Spleen (tissue), 13 donors: ENCODE measurements at places on chromosomes 7 and 10.

- DNase-seq = no peak
These were observed 217.8 kb upstream of the FRMD4A start for GRCh38 chr10:14548474-14548873.

DNA sequence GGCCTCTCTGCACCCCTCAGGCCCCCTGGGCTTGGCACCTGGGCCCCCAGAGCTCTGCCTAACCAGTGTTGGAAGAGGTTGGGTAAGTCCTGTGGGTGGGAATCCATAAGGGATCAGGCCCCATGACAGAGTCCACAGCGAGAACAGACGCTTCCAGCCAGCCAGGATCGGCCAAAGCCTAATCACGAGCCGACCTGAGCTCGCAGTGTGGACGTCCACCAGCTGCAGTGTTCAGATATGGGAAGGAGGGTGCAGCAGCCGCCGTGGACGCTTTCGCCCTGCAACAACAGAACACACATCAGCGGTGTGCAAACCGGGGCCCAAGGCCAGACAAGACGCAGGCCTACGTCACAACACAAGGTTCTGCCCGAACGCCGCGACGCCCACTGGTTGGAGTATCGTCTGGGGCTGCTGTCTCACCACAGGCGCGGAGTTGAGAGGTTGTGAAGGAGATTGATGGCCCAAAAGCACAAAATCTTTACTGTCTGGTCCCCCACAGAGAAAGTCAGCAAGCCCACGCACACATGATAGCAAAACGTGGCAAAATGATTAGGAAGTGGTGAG lies 102.1 kb downstream of the FOXL3 start:
- peak; percentile 71 for DNase-seq

DNA sequence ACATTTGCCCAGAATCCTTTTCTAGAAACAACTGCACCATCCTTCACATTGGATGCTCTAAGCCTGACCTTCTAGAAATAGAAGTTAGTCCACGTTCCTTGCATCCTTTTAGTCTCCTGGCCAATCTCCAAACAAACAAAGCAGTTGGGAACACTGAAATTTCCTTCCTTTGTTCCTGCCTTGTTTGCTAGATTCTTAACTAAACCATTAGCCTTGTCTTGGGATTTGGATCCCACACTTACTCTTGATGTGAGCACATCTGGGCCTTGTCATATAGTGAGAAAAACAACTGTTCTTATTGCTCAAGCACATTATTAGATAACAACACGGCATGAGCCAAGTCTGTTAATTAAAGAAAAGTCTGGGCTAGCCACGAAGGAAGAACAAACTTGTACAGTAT lies 319.3 kb upstream of the GHITM start:
- no peak for DNase-seq

- DNase-seq = no peak
These were observed 2.0 kb downstream of the GARS1 start for GRCh38 chr7:30596721-30597120.

- DNase-seq = no peak
These were observed 39.7 kb downstream of the SP8 start for GRCh38 chr7:20747001-20747400.

DNA sequence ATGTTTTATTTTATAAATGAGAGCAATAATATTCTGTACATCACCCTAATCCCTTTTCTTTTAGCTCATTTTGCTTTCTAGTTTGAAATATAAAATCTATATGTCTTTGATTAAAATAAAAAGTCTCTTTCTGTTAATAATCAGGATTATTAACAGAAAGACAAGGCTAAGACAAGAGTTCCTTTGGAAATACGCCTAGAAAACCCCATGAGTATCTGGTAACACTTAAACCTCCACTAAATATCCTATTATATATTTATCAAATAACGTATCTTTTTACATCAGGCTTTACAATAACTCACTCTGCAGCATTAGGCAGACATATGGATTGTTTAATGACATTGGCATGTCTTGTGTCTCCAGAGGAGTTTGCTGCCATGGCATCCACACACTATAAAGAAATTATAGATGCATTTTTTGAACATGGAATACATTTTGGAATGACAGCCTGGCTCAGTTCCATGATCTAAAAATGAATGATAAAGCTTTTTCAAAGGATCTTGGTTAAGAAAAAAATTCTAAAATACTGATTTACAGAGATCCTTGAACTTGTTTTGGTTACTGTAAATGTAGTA lies 98.7 kb downstream of the TMEM26 start:
- DNase-seq = no peak

DNA sequence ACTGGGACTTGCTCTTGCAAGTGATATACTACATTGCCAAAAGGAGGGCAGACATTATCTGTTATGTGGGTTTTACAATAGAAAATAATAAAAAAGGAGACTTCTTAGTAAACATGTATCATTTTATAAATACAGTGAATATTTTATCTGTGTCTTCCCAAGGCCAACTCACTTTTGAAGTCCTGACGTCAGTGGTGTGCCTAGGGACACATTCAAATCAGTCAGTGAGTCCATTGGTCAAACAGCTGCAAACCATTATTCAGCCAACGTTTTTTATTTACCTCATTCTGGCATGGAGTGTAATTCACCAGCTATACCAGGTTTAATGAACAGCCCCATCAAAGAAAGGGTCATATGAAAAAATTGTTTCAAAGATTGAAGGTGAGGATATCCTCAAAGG lies 263.7 kb downstream of the IPMK start:
- DNase-seq = no peak

- DNase-seq = no peak
These were observed 152.6 kb upstream of the PRR15 start for GRCh38 chr7:29410996-29411395.

DNA sequence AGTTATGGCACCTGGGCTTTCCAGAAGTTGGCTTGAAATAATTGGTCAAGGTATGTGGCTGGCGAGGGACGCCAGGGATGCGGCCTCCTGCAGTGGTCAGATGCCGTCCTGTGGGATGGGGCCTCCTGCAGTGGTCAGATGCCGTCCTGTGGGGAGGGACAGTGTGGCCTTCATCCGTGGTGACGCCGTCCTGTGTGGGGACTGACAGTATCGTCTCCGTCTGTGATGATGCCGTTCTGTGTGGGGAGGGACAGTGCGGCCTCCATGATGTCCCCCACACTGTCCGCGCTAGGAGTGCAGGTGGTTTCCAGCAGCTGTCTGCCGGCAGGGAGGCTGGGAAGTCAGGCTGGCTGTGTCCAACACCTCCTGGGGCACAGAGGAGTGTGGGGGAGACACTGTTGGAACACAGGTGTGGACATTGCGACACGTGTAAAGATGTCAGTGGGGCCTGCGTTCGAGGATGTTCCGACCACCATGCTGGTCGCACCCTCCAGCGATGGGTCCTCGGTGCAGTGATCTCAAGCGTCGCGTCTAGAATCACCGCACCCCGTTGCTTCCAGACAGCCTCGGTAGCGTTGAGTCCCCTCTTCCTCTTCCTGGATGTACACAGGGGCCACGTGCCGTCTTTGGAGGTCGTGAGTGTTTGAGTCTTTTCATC lies 52.6 kb downstream of the INPP5A start:
- no peak for DNase-seq

GRCh38 chr10:126499744-126500143 lies 111.5 kb upstream of the ADAM12 start:
- no peak for DNase-seq

DNA sequence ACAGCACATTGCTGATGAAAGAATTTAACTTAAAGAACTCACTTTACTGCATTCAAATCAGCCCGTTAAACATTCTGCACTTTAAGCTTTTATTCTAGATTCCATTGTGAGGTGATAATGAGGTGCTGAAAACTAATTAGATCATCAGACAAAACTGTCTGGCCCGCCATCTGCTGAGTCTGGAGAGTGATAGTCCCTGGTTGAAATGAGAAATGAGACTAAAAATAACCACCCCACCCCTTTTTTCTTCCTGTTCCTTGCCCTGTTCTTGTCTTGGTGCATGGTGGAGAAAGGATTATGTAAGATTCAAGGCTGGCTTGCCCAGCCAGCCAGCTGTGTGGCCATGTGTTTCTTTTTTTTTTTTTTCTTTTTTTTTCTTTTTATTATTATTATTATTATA lies 277.0 kb upstream of the COBL start:
- no peak for DNase-seq

- DNase-seq = peak; percentile 75
These were observed at the start of gene HDAC9 for GRCh38 chr7:18495412-18496340. Gene HDAC9, plus strand, starts transcription at chr7:18495749. Its CDS starts 554 bp downstream, at chr7:18496303.

DNA sequence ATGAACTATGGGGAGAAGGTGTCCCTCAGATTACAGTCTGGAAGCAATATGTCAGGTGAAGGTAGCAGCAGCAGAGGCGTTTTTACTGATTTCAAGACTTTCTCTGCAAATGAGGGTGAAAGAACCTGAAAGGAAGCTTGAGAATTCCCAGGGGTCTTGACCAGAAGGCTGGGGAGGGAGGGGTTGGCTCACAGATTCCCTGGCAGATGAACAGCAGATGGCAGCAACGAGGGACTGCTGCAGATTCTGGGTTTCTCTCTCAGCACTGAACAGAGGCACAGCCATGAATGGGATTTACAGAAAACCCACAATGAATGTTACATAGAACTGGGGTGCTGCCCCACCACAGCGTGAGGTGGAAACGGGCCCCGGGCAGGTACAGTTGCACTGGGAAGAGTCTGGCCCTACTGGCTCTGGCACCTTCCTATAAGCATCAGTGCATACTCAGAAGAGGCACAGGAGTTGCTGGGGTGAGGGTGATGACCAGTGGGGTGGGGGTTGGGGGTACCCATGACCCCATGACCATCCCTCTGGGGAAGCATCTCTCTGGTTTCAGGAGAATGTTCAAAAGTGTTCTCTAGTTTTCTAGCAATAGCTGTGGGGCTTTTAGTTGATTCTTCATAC lies 317.8 kb downstream of the SH2D4B start:
- DNase-seq = peak; percentile 60

DNA sequence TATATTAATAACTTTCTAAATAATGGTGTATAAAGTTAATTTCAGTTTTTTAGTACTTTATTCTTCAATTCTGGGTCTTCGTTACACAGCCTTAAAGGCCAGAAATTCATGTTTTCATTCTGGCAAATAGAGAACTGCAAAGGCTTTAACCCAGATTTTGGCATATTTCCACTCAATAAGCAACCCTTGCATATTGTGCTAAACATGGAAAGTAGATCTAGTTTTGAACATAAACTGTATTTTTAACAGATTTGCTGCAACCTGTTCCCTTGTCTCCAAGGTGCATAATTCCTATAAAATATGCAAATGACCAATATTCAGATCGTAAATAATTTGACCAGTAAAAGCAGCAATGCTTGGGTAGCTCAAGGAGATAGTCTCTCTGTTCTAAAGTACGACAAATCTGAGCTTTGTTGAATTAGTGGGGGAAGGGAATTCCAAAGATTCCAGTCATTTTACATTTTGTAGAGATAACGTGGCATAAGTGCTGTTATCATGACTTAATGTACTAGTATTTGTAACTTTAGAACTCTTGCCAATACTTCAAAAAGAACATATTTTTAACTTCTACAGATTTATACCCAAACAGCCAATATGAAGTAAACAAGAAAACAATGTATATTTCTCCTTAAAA lies 46.4 kb upstream of the RSBN1L start:
- DNase-seq = no peak

DNA sequence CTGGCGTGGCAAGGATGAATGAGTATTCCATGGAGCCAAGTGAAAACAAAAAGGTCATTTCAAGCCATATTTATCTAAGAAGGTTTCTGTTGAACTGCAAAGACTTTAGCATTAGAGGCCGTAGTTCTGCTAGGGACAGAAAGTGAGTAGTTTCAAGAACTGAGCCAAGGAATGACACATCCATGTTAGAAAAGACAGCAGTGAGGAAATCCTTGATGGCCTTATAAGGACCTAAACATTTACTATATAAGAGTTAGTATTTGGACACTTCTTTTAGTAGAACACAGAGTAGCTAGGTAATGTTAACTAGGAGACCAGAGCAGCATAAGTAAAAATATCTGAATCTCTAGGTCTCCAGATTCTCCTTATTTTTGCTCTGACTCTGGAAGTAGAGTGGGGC lies 329.8 kb upstream of the SEMA3D start:
- DNase-seq = no peak

DNA sequence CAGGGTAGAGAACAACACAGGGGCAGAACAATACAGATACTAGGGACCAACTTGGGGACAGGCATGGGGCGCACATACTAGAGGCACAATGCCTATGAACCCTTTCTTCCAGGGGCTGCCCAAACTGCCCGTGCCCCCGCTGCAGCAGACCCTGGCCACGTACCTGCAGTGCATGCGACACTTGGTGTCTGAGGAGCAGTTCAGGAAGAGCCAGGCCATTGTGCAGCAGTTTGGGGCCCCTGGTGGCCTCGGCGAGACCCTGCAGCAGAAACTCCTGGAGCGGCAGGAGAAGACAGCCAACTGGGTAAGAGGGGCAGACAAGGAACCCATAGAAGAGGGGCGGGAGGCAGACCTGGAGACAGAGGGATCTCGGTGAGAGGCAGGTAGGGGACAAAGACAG lies 5.8 kb downstream of the CHAT start:
- DNase-seq = peak; percentile 48

DNA sequence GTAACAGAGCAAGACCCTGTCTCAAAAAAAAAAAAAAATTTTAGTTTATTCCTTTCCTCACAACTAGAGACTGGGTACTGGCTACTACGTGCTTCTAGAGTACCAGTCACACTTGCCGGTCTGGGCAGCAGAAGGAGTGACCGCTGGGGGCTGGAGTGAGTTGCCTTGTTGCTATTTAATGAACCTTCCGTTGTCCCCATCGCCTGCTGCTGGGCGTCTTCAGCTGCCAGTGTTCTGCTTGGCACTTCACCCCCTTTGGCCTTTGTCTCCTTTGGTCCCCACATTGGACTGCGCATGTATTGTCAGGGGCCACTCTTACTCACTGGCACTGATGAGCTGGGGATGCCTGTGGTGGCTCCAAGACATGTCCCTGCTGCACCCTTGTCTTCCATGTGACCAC lies 110.6 kb downstream of the CLEC2L start:
- no peak for DNase-seq

DNA sequence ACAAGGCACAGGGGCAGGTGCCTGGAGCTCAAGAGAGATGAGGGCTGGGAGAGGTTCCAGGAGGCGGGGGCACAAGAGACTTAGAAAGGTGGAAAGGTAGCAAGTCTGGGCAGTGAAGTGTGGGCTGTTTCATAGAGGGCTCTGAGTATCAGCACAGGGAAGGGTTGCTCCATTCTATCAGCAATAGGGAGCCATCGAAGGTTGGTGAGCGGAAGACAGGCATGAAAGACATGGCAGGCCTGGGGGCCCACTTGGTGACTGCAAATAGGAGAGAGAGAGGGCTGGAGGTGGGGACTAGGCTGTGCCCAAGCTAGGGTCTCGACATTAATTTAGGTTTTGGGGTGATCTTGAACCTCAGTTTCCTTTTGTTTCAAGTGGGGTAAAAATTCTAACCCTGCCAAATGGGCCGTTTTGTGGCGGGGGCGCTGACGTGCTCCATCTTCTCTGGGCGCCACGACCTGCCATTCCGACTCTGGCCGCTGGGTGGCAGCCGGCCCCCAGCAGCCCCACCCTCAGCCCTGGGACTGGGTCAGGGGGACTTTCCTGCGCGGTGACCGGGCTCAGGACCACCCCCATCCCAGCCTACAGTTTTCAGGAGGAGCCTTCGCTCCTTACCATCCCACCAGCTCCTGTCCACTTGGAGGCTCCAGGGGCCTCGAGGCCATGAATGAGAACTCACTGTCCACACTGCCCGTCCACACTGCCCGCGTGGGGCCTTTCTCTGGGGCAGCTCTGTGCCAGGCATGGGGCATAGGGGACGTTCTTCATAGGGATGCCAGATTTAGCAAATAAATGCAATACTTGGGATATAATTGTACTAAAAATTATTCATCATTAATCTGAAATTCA lies 37.2 kb upstream of the PCBD1 start:
- DNase-seq = peak; percentile 87

- DNase-seq = no peak
These were observed 435.2 kb upstream of the SEMA3A start for GRCh38 chr7:84629640-84630318.
